ENCODE measurements at places on chromosomes 4 and X.

- peak; percentile 7 for DNase-seq
These were observed 283.9 kb upstream of the GPC4 start for GRCh38 chrX:133699023-133699728.

- no peak for DNase-seq
These were observed 1492.2 kb upstream of the TENM3 start for GRCh38 chr4:180751009-180751408.

DNA sequence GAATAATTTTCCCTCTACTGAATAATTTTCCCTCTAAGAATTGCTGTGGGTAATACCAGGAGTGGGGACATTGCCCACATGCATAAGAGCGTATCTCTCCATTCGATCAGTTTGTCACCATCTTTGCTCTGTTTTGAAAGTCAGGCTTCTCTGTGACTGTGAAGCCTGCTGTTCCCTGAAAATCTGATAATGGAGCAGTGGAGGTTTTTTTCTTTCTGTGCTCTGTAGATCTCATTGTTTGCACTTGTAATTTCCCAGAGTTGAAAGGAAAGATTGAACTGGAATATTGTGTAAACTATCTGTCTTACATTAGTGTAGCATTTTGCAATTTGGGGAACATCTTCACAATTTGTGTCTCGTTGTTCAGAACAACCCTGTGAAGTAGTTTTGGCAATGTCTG lies 4.3 kb downstream of the ZXDB start:
- no peak for DNase-seq

DNA sequence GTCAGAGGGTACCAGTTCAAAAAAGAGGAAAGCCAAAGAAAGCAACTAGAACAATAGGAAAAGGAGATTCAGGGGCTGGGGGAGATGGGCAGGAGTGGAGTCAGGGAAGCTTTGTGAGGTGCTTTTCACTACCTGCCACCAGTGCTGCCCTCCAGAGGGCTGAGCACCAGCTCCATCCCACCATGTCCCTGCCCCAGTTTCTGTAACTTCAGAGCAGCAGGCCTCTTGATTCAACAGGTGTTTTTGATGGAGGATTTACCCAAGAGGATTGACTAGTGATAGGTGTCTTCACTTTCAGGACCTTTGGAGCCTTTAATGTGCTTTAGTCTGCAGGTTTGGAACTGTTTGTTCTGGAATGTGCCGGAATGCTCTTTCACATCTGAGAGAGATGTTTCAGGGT lies 12.1 kb downstream of the KIT start:
- DNase-seq: no peak

GRCh38 chrX:41472231-41472815 lies 25.2 kb downstream of the NYX start:
- peak; percentile 27 for DNase-seq

- no peak for DNase-seq
These were observed 44.5 kb downstream of the MAGEB16 start for GRCh38 chrX:35842674-35843073.

- DNase-seq: no peak
These were observed 194.4 kb downstream of the TMA16 start for GRCh38 chr4:163688856-163689255.

GRCh38 chr4:108142870-108143269 lies 25.9 kb downstream of the LEF1 start:
- no peak for DNase-seq

- no peak for DNase-seq
These were observed 64.7 kb upstream of the GPR78 start for GRCh38 chr4:8515316-8516060.

GRCh38 chrX:130826249-130826648 lies 76.8 kb downstream of the ENOX2 start:
- no peak for DNase-seq

GRCh38 chr4:45453258-45453853 lies 670.5 kb downstream of the GABRG1 start:
- DNase-seq: peak; percentile 32

GRCh38 chrX:24672701-24673190 lies 21.0 kb upstream of the POLA1 start:
- no peak for DNase-seq

DNA sequence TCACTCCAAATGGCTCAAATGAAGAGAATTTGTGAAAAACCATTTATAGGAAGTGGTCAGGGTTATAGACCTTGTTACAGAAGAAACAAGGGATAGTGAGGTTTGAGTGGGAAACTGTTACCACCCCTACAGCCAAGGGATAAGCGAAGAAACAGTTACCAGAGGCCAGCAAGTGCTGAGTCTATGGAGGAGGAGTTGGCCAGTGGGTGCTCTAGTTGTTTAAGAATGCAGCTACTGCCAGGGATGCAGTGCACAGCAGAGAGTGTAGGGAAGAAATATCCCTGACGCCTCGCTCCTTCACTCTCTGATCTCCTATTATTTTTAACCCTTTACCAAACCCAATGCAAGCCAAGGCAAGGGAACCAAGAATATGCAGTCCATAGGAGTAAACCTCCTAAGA lies 15.2 kb upstream of the SYTL4 start:
- DNase-seq: no peak

- peak; percentile 24 for DNase-seq
These were observed 49.0 kb downstream of the SYTL5 start for GRCh38 chrX:38055170-38055847.

GRCh38 chr4:4855301-4856070 lies 4.0 kb upstream of the MSX1 start:
- no peak for DNase-seq

DNA sequence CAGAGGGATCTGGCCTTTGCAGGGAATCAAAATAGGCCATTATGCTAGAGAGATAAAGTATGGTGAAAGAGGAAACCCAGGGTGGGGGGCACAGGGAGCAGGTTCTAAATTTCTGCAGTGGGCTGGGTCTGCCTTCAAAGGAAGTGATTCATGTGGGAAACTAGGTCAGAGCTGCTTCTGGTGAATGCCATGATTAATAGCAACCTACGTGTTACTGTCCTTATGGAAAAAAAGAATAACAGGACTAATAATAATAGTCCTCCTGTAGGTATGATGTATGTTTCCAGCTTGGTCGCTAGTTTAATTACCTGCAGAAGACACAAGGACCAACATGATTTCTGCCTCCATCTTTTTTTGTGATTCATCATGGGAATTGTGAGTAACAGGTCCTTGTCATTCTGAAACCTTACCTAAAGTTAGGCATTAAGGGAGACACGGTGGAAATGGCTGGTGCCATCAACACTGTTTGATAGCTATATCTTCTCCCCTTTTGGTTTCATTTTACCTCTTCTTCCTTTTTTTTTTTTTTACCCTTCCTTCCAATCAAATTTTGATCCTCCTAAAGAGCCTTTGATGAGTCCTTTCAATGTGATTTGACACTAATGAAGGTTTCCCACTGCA lies 180.4 kb downstream of the CPEB2 start:
- DNase-seq: no peak

DNA sequence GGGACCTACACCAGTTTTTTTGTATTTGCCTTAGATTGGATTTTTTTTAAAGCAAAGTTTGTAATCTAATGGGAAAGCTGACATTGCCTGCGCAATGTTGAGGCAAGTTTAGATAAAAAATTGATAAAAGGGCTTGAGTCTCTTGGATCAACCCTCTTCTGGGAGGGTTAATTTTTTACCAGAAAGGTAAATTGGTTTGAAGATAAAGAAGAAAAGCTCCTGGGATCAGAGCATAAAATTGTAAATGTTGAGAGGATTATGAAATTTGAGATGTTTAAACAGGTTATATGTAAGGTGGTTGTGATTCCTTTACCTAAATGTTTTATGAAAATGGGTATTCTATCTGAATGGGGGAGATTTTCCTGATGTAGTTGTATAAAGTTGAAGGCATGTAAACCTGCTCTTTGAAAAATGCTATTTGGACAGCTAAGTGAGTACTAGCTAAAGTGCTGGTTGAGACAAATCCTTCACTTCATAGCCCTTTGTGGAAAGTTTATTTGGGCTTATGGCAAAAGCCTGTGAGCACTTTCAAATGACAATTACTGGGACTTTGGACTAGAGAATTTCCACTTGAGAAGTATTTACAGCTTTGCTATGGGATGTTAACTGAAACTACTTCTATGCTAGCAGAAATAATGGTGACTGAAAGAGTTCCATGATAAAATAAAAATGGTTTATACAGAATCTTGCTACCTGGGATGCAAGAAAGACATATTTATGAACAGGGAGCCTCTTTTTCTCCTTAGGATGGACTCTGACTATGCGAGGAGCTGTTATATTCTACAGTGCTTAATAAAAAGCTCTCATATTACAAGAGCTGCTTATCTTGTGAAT lies 56.2 kb downstream of the UGT2B10 start:
- no peak for DNase-seq

DNA sequence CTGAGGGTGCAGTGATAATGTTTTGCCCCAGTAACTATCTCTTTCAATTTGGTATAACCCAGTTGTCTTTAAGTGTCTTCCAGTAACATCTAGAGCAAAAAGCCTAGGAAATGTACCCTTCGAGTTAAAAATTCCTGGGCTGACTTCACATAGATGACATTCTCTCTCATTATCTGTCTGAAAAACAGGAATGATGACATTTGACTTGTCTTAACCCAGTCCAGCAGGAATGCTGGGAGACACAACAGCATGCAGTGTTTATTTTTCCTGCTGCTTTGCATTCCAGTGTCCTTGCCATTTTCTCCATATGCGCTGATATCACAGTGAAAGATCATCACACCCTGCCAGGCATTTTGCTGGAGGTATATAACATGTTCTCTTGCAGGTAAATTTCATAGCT lies 130.0 kb downstream of the SOWAHB start:
- DNase-seq: no peak

DNA sequence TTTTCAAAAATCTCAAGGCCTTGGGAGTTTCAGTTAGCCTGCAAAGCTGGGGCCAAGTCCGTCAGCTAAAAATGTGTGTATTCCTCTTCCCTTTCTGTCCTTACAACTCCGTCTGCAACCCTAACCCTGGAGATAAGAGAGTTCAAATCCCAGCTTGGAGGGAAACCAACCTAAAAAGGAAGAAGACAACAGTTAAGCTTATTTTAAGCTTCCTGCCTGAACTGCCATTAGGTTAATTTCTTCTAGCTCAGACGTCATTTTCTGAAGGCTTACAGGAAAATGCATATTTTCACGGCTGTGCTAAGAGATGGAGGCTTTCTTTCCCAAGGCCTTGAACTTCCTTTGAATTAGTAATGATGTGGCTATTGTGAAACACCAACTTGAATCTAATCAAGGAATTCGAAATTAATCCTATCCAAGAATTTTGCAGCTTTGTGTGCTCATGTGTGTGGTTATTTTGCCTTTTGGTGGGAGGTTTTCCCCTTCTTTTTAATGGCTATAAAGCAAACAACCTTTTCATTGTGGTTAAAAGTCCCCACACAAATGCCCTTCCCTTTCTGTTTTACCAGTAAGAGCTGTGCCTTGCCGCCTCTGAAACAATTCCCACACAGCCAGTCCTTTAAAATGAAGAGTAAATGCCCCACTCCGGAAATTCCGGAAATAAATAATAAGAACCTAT lies 103.5 kb downstream of the IRF2 start:
- DNase-seq: no peak

DNA sequence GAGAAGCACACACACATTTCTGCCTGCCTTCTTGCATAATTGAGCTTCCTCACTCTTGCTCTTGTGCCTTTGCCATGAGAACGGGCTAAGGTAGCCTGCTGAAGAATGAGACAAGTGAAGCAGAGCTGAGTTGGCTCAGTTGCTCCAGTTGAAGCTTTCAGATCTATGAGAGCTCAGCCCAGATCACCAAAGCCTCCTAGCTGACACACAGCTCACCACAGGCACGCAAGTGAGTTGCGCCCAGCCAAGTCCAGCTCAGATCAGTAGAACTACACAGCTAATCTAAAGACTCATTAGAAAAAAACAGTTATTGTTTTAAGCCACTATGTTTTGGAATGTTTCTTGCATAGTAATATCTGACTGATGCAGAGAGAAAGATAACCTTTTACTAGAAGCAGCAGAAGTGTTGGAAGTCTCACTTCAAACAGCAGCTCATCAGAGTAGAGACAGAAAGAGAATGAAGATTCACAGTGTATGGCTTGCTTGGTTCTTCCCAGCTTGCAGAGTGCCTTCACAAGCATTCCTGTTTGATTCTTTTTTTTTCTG lies 362.4 kb downstream of the MID1IP1 start:
- no peak for DNase-seq

DNA sequence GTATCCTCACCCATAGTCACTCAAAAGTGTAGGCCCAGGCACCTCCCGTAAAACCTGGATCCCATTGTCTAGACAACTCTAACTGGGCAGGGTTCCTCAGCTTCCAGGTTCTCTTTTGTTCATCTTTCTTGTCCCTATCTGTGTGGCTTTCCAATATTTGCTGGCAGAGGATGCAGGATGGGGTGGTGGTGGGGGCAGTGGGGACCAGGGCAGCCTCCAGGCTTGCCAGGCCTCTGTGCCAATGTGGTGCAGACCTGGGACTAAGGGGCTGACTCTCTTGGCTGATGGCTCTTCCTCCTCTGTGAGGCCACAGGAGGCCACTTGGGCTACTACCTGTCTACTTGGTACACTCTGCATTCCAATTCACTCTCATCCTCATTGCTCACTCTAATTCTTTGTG lies 76.4 kb downstream of the NBDY start:
- no peak for DNase-seq

GRCh38 chr4:53906606-53907190 lies 157.7 kb downstream of the CHIC2 start:
- no peak for DNase-seq

GRCh38 chr4:108255203-108255747 lies 86.5 kb upstream of the LEF1 start:
- no peak for DNase-seq

DNA sequence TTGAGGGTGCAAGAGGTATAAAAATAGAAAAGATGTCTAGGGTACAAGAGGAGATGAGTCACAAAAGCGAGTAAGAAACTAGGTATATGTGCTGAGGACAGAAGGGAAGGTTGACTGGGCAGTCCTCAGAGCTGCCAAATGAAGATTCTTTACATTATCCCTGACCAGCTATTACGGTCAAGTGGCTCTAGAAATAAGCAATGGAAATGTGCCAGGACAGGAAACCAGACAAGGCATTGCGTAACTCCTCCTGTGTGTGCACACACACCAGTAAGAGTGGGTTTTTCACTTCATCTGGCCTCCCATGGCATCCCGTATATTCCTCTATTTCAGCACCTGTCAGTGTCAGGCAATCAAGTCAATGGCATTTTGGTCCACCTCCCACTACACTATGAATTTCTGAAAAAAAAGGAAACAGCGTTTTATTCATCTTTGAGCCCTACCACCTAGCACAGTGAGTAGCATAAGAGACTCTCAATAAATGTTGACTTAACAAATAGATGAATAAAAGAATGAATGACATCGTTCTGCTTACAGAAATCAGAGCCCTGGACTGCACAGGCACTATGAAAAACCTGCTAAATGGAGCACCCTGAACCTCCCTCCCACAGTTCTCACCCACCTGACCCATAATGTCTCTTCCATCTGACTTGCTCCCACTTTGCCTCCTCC lies 62.6 kb upstream of the KLF3 start:
- DNase-seq: peak; percentile 39

GRCh38 chrX:97766501-97767095 lies 882.9 kb downstream of the RPA4 start:
- no peak for DNase-seq

DNA sequence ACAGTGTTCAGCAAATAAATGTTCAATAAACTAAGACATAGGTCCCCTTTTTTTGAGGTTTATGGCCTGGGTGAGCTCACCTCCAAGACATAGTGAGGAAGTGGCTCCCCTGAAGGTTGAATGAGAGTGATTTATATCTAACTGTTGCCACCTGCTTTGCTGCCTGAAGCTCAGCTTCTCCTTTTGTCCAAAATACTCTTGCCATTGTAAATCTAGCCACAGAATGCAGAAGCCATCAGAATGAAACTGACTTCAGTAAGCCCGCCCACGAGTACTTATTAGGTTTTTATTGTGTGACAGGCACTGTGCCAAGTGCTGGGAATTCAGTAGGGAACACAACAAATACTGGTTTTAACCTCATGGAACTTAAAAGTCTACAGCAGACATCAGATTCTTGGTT lies 18.0 kb downstream of the SPINK2 start:
- DNase-seq: no peak

Measured in kidney glomerular epithelial cell (primary cell).